Stimulated activated CD4-positive, alpha-beta T cell treated with anti-CD3 and anti-CD28 coated beads, Interleukin-15, amount 100 ng/mL, for 1 hour (primary cell): ENCODE measurements at places on chromosomes 13 and 19.
A peak's percentile ranks its signal among the peaks of the same experiment; 100 is the strongest.

DNA sequence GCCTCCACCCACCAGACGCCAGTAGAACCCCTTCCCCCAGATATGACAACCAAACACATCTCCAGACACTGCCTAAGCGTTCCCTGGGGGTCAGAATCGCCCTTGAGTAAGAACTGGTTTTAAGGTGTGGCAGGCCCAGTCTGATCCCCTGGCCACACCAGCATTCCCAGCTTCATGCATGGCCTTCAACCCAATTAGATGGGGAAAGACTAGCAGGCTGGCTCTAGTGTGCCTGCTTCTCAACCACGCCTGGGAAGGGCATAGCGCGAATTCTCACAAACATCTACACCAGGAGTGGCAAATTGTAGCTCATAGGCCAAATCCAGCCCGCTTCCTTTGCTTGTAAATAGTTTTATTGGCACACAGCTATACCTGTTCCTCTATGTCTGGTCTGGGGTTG is 13.6 kb downstream of the HAUS8 start:
- DNase-seq, result no peak

DNA sequence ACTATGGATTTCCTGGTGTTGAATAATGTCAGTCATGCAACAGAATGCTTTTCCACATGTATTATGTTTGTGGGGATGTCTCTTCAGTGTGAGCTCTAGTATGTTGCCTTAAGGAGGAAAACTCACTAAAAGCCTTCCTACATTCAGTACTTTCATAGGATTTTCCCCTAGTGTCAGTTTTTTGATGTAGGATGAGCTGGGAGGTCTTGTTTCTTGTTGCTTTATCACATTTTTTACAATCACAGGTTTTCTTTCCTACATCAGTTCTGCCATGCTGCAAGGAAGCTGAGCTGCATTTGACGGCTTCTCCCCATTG is 8.5 kb upstream of the USP29 start:
- DNase-seq, result no peak

DNA sequence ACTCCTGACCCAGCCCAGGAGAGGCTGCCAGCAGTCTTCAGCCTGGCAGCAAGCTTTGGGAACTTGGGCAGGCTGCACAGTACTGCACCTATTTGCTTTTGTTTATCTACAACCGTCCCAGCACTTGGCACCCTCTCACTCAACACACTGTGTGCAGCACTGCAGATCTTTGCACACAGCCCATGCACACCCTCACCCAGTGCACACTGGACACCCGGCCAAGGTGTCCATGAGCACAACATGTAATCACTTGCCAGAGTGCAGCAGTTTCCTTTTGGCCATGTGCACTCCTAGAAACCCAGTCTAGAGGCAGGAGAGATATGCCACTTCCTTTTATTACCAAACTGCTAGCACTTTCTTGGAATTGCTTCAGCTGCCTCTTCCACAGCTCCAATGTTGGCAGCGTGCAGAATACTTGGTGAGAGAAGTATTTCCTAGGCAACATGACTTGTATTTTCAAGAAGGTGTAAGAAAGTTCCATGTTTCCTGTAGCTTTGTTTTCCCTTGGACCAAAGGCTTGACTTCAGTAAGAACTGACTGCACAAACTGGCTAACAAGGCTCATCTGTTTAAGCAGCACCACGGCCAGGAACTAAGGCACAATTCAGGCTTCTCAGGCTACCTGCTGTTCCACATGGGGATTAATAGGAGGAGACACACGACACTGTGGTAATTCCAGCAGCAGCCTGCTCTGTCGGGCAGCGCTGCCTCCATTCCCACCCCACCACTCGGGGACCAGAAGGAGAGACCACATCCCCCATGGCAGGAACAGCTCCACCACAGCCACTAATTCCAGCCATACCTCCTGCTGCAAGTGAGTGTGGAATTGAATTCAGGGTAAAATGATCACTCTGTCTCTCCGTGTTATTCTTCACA is 15.3 kb downstream of the ATP7B start:
- no peak for DNase-seq

- no peak for DNase-seq
Observed at GRCh38 chr13:113531041-113531873, 40.7 kb upstream of the DCUN1D2 start.

DNA sequence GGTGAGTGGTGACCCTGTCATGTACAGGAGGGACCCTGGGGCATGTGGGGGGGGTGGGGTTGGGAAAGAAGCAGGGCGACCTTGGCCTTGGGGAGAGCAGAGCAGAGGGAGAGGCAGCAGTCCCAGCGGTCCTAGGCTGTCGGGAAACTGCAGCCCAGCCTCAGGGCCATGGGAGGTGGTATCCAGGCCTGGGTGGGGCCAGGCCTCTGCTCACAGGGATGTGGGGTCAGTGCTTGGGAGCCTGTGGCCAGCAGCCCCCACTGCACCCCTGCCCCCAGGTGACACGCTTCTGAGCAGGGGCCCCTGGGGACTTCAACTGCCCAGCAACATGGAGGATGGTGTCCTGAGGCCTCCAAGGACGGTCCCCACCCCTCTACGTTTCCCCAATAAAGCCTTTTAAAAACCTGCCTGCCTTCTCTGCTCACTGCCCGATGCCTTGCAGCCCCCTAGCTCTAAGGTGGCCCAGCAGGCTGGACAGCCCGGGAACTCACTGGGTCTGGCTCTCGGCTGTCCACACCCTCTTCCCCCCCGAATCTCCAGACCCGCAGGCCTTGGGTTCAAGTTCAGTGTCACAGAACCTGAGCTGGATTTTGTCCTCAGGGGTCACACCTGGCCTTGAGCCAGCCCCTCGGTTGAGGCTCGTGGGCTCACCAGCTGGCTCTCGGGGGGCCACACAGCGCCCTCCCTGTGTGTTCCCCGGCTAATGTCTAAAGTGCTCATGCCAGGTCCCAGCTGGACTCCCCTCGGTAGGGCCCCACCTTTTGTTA is 6.9 kb downstream of the PNKP start:
- DNase-seq, result no peak

DNA sequence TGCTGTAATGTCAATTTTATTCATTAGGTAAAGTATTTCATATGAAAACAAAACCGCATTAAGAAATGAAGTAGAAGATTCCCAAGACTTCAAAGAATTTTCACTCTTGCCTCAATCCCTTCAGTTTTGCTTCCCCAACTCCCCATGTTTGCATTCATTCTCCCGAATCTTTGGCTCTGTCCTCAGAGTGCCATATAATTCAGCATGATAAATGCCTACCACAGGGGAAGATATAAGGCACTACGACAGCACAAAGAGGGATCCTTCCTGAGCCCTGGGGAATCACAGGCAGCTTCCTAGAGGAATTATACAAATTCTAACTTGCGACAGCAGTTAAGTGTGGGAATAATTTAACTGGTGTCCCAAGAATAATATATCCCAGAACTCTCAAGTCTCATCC is 68.5 kb downstream of the TSC22D1 start:
- DNase-seq, result no peak

GRCh38 chr13:93227878-93228642 is 1.5 kb downstream of the GPC6 start:
- no peak for DNase-seq

- no peak for DNase-seq
Observed at GRCh38 chr13:40189898-40190630, 476.4 kb downstream of the FOXO1 start.

- no peak for DNase-seq
Observed at GRCh38 chr19:53880711-53881481, 1.1 kb upstream of the PRKCG start.

DNA sequence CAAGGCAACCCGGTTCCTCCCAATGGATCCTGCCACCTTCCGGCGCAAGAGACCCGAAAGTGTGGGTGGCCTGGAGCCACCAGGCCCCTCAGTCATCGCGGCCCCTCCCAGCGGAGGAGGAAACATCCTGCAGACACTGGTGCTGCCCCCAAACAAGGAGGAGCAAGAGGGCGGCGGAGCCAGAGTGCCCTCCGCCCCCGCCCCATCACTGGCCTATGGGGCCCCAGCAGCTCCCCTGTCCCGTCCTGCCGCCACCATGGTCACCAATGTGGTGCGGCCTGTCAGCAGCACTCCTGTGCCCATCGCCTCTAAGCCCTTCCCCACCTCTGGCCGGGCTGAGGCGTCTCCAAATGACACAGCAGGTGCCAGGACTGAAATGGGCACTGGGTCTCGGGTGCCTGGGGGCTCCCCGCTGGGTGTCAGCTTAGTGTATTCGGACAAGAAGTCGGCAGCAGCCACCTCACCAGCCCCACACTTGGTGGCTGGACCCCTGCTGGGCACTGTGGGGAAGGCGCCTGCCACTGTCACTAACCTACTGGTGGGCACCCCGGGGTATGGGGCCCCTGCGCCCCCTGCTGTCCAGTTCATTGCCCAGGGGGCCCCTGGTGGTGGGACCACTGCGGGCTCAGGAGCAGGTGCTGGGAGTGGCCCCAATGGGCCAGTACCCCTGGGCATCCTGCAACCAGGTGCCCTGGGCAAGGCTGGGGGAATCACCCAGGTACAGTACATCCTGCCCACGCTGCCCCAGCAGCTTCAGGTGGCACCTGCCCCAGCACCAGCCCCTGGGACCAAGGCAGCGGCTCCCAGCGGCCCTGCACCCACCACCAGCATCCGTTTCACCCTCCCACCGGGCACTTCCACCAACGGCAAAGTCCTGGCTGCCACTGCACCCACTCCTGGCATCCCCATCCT is 11.2 kb upstream of the PRR19 start:
- peak; percentile 43 for DNase-seq

GRCh38 chr19:6693681-6694080 is 23.7 kb upstream of the TNFSF14 start:
- no peak for DNase-seq

DNA sequence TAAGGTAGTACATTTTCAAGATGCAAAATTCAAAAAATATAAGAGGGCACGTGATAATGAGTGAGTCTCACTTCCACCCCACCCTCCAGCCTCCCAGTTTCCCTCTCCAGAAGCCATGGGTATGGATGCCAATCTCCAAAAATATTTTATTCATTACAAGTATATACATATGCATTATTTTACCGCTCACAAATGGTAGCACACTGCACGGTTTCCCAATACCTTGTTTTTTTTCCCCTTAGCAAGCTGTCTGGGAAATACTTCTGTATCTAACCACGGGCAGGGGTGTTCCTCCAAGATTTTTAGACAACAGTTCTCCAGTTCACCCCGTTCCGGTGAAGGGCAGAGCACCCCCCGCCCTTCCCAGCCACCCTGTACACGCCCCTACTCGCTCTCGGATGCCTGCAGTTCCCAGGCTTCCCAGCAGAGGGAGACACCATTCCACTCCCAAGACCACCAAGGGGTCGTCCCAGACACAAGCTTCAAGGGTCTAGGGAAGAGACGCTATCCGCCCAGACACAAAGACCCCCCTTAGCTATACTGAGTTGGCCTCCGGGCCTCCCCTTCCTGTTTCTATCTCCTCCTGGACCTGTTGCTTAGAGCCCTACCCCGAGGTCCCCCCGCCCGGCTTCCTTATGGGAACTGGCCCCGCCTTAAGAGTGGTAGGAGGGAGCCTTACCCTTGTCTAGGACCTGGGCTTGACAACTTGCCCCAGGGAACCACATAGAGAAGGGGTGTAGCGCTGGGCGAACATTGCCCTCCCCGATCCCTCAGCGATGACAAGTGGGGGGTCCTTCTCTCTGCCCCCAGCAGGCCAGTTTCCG is 1.1 kb upstream of the FXYD3 start:
- DNase-seq, result peak; percentile 57

- no peak for DNase-seq
Observed at GRCh38 chr13:59409634-59410200, 754.0 kb downstream of the DIAPH3 start.

DNA sequence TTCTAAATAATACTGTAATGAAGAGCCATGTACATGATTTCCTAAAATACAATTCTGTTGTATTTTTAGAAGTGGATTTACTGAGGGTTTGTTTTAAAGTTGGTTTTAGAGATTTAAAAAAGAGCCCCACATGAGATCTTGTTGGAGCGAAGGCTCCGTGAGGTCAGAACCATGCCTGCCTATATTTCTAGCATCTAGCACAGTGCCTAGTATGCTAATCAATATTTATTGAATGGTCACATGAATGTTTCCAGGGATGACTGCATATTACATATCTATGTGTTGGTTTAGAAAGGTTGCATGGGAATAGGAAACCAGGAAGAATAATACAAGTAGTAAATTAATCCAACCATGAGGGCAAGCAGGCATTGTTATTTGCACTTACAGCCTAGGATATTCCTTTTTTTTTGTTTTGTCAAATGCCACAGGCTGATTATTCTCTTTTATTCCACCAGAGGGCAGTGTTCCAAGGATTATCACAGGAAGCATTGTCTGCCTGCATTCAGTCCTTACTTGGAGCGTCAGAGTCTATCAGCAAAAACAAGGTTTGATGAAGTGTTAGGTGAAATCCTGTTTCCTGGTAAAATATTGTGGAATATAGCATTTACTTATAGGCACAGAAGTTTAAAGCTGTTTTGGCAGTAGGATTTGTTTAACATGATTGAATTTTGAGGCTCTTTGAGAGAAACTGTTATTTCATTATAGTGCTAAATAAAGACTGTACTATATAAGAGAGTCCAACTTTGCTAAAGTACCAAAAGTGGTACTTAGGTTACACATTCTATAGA is 46.8 kb downstream of the COG3 start:
- DNase-seq, result no peak

GRCh38 chr19:54670576-54671357 is 8.0 kb downstream of the LILRB4 start:
- DNase-seq, result no peak
